Left lung (tissue), 14 donors: ENCODE measurements at places on chromosomes 7 and 10. TPM values are rescaled to one million over a fixed set of nuclear protein-coding genes. Genes with fewer than 3 reads are reported as not detected.

Gene EPC1
- 27.0 TPM for total RNA-seq

Gene NEUROD6
- not detected for total RNA-seq

DNA sequence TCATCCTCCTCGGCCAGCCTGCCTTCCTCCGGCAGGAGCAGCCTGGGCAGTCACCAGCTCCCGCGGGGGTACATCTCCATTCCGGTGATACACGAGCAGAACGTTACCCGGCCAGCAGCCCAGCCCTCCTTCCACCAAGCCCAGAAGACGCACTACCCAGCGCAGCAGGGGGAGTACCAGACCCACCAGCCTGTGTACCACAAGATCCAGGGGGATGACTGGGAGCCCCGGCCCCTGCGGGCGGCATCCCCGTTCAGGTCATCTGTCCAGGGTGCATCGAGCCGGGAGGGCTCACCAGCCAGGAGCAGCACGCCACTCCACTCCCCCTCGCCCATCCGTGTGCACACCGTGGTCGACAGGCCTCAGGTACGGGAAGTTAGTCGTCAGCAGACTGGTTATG, 21.1 kb downstream of the BAG3 start:
- no peaks in the 10 kb centered on the region for H3K27me3 ChIP-seq
- H3K27ac ChIP-seq = no peak overlapping the region
- H3K4me3 ChIP-seq = no peak overlapping the region
- DNase-seq = no peak
- H3K36me3 ChIP-seq = peaks cover 72% of the 10 kb centered on the region

DNA sequence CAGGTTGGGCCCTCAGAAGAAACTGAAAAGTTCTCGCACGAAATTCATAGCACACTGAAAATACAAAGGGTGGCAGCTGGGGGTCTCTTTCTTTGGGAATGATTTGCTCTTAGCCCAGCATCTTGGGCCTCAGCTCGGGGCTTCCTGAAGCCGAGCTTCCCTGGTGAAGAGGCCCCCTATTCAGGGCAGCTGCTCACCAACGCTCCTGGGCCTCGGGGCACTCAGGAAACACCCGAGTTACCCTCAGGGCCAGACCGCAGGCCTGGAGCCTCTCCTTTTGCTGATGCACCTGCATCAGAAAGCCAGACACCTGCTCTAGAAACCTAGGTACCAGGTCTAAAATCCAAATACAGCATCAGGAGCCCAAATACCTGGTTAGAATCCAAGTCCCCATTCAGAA, 85.5 kb downstream of the PTPRE start:
- peaks cover 26% of the 10 kb centered on the region for H3K4me1 ChIP-seq

DNA sequence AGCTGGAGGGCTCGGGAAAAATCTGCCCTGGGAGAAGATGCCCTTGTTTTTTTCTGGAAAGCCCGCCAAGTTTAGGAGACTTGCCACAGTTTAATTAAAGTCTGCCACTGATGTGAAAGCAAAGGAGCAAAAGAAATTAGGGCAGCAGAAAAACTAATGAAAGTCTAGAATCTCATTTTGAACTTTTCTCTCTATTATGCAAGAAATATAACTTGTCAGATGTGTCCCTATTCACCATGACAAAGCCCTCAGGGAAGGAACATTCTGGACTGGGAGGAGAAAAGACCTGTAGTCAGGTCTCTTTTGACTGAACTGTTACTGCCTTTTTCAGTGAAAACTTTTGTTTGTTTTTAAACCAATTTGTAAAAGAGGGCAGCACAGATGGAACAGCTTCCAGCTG, 715.5 kb downstream of the SORCS3 start:
- no peaks in the 10 kb centered on the region for H3K27me3 ChIP-seq
- no peak for DNase-seq
- no peaks in the 10 kb centered on the region for H3K4me1 ChIP-seq
- no peaks in the 10 kb centered on the region for H3K36me3 ChIP-seq

DNA sequence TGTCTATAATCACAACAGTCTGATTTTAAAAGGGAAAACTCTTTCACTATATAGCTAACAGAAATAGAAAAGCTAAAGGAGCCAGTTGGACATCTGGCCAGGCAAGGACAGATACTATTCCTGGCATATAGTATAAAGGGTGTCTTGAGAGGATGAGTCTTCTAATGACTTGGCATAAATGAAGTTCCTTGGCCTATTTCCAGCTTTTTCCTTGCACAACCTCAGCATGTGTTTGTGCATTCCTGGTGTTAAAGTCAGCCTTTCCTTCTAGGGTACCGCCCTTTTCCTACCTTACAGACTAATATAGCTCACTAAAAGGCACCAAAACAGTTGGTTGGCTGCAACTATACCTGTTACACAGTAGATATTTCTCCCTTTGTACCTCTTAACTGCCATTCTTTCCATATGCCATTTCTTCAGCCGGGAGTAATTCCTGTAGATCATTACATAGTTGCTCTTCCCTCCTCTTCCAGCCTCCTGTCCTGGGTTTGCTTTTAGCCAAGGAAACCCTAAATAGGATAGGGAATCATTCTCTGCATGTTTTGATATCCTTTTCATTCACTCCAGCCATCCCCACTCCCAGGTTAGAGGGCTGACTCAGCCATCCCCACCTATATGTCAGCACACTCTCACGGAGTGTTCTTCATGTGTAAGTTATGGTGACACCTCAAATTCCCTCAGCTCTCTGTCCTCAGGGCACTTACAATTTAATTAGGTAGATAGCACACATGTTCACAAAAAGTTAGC, 102.1 kb upstream of the MDFIC start:
- H3K36me3 ChIP-seq = no peaks in the 10 kb centered on the region
- peak; percentile 11 for DNase-seq
- no peaks in the 10 kb centered on the region for H3K27me3 ChIP-seq
- no peak overlapping the region for H3K4me3 ChIP-seq
- no peak overlapping the region for H3K27ac ChIP-seq

DNA sequence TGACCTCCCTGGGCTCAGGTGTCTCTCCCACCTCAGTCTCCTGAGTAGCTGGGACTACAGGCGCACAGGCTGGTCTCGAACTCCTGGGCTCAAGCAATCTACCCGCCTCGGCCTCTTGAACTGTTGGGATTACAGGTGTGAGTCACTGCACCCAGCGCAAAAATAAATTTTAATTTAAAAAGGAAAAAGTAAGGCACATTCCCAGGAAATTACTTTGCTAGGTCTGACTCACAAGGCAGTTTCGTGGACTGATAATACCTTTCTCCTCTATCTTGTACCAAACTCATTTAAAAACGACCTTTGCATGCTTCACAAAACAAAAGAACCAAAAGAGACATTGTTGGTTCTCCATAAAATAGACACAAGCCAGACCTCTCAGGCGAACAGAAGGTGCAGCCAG, 29.7 kb downstream of the PARP12 start:
- H3K4me1 ChIP-seq = peaks cover 14% of the 10 kb centered on the region
- H3K4me3 ChIP-seq = no peak overlapping the region
- H3K27me3 ChIP-seq = no peaks in the 10 kb centered on the region
- no peak overlapping the region for H3K27ac ChIP-seq

- no peak overlapping the region for H3K4me3 ChIP-seq
- peak overlapping the region; percentile 25 for H3K27ac ChIP-seq
- DNase-seq = no peak
- peaks cover 17% of the 10 kb centered on the region for H3K27me3 ChIP-seq
- H3K36me3 ChIP-seq = peaks cover 3% of the 10 kb centered on the region
These were observed 16.0 kb downstream of the SFTPD start for GRCh38 chr10:79932841-79933379.
